Uterus (tissue), 4 donors: ENCODE measurements at places on chromosomes 7 and 10.
A peak's percentile ranks its signal among the peaks of the same experiment; 100 is the strongest.

DNA sequence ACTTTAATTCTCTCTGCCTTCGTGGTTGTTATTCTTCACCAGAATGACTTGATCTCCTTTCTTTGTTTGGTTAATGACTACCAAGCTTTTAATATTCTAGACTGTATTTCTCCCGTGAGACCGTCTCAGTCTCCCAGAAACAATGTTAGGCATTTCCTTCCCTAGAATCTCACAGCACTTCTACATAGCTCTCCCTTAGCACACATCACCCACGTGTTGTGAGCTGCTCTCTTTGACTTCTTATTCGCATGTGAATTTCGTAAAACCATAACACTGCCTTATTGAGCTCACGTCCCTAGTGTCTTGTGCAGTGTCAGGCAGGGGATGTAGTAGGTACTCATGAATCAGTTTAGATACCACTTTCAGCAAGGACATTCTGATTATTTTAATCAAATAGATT is 57.5 kb upstream of the MGAM2 start:
- DNase-seq: no peak

DNA sequence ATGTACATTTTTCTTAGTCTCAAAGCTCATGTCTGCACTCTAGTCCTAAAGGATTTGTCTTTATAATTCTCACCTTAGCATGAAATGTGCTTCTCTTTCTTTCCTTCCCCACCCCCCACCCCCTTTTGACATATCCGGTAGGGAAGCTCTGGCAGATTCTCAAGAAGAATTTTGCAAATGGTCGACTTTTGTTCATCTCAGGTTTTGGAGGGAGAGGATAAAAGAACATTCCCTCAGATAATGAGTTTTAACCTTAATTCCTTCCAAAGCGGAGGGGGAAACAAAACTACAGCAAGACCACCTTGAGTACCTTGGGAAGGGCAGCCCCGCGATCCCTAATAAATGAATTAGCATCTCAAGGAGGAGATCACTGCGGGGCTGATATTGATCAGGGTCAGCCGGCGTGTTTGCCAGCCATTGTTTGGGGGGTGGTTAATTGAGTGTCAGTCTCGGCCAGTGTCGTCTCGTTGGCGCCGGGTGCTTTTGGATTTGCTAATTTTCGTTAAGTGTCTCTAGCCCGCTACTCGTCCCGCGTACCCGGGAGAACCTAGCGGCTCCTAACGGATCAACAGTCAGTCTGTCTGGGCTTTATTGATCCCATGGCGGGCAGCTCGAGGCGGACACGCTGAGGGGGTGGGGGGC is 874 bp upstream of the BAMBI start:
- peak; percentile 48 for DNase-seq

GRCh38 chr7:85730012-85730411 is 543.2 kb upstream of the SEMA3D start:
- no peak for DNase-seq

GRCh38 chr10:75639736-75640135 is 208.3 kb downstream of the LRMDA start:
- no peak for DNase-seq

DNA sequence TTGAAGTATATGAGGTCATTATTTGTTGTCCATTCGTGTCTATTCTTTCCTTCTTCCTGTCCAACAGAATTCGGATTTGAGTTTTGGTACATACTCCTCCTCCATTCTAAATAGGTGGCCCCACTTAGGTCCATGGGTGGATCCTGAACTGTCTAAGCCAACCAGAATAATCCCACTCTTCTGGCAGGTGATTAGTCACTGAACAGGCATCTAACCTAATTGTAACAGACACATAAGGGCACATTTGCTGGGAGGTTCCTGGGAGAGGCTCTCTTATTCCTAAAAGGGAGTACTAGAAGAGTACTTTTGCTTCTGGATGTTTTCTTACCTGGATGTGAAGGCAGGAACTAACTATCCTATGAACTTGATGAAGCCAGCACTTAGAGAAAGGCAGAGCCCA is 16.8 kb downstream of the LRRC72 start:
- DNase-seq: no peak
